ENCODE measurements at places on chromosomes 2 and 18. TPM values are rescaled to one million over a fixed set of nuclear protein-coding genes. Genes with fewer than 3 reads are reported as not detected.

IL1F10 gene
- not detected for total RNA-seq

DNA sequence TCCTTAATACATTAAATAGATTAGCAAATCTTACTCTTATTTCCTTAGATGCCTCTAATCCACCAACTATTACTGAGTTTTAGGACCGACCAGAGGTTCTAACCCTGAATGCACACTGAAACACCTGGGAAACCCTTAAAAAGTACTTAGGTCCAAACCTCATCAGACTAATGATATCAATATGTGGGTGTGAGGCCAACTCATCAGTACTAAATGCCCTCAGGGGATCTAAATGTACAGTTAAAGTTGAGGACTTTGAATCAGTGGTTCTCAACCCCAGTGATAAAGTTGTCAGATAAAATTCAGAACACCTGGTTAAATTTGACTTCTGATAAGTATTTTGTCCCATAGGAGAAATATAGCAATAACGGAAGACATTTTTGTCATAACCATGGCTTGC, 20.9 kb downstream of the MMADHC start:
- DNase-seq: no peak

DNA sequence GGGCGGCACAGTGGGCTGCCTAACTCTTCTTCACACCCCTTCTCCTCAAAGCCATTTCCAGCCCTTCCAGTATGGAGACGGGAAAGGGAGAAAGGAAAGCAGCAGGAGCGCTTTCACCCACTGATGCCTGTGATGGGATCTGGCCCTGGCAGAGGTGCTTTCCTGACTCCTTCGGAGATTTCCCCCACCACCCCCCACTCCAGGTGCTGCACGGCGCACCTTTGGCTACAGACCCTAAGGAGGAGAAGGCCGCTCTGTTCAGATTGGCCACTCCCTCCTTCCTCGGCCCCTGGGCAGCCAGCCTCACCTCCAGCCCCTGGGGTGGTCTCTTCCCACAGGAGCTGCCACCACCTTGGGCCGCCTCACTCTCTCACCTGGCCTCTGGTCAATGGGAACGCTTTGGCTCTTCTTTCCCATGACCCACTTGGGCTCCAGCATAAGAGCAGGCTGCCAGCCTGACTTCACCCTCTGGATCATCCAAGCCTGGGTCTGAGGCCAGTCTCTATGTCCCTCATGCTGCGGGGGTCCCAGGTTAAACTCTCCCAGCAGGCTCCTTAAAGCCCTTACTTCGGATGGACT, 18.4 kb upstream of the MAL start:
- no peak for DNase-seq

MC2R gene
- total RNA-seq: not detected

- DNase-seq: no peak
Measured at GRCh38 chr2:225100856-225101294, 58.6 kb upstream of the DOCK10 start.

DNA sequence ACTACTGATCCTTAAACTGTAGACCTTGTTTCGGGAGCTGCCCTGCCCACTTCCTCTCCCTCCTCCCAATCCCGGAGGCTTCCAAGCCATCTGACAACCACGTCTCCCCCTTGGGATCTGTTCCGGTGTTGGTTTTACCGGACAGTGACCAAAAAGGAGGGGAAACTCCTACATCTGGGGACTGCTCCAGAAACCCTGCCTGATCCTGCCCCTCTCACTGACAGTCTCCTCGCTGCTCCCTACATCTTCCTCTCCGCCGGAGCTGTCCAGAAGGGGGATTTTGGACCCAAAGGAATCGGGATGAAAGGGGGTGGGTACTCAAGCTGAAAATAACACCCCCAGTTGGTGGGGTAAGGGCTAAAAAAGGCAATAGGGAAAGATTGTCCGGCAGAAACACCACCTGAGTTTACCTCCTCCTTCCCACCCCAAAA, 1.5 kb downstream of the INO80D start:
- peak; percentile 60 for DNase-seq

FAM110C gene
- 0.08 TPM for total RNA-seq

DNA sequence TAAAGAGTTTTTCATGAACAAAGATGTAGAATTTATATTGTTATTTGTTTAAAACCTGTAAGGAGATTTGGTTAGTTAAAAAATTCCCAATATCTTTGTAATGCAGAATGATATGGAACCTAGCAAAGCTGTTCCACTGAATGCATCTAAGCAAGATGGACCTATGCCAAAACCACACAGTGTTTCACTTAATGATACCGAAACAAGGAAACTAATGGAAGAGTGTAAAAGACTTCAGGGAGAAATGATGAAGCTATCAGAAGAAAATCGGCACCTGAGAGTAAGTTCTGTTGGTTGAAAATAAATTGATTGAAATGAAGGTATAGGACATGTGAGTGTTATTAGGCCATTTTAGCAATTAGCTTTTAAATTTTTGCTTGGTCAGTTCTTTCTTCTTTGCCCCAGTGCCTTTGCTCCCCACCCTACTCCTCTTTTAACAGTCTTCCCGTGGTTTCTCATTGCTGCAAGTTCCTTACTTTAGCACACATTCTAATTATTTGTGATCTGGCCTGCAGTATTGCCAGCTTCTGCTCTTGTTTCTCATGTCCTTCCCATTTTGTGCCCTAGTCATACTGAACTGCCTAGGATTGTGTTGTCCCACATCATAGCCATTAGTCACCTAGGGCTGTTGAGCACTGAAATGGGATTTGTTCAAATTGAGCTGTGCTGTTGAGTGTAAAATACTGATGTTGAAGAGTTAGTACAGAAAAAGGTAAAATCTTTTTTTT, 36.6 kb downstream of the VAPA start:
- DNase-seq: no peak

Data from endothelial cell (in vitro differentiated cells).